Fibroblast of gingiva (primary cell): ENCODE measurements at places on chromosomes 13 and 19.

DNA sequence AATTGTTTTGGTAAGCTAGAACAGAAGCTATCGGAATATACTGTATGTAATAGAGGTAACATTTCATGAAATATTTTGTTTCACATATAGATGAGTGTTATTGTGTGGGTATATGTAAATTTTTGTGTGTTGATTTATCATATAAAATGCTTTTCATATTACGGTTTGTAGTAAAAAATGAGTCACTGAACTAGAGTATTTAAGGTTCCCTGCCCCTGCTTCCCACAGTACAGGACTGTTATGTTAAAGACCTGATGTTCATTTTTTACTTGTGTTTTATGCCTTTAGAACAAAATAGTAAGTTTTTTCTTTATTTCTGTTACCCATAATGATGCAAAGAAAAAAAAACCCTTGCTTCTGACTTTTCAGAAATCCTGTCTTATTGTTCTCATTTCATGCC, 243.4 kb downstream of the ENOX1 start:
- no peak for DNase-seq

DNA sequence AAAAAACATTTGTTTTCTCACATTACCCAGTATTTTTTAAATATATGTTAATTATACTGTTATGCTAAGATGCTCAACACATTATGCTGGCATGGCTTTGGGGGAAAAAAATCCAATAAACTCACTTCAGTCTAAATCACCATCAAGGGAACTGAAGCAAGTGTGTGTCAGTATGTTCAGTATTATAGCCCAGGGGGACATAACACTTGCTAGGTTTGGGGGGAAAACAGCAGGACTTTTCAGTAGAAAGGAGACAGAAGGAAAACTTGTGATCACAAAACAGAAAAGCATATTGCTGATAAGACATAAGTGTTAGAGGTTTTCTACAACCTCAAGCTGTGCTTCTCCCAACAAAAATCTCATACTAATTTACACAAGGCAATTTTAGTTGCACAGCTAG, 1759.9 kb upstream of the PCDH20 start:
- DNase-seq = no peak

GRCh38 chr19:7874076-7874896, at the start of gene PRR36:
Gene PRR36, minus strand, starts transcription at chr19:7874390. Its CDS starts 701 bp downstream, at chr19:7873689.
- DNase-seq = no peak

GRCh38 chr19:16283210-16284061, 41.2 kb upstream of the KLF2 start:
- peak; percentile 34 for DNase-seq

- DNase-seq = no peak
Measured at GRCh38 chr19:50046649-50047503, 21.1 kb downstream of the ZNF473 start.

- DNase-seq = no peak
Measured at GRCh38 chr13:42753697-42754096, 27.7 kb upstream of the FAM216B start.

GRCh38 chr13:30712536-30713532, 22.5 kb upstream of the ALOX5AP start:
- DNase-seq = no peak

DNA sequence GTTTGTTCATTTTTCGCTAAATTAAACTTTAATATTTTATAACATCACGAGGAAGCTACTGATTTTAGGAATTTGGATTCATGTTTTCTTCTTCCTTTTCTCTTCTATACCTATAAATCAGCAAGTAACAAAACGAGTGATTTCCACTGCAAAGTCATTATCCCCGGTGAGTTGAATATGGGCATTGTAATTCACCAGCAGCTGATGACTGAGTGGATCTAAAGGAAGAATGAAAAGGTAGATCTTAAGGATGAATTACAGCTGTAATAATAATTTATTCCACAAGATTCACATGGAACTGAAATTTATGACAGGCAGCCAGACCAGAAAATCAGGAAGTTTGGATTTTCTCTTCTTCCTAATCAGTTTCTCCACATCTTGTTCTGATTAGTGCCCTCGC, 111.4 kb downstream of the GPC6 start:
- no peak for DNase-seq

GRCh38 chr19:1366899-1367870, 16.5 kb upstream of the NDUFS7 start:
- DNase-seq = no peak

DNA sequence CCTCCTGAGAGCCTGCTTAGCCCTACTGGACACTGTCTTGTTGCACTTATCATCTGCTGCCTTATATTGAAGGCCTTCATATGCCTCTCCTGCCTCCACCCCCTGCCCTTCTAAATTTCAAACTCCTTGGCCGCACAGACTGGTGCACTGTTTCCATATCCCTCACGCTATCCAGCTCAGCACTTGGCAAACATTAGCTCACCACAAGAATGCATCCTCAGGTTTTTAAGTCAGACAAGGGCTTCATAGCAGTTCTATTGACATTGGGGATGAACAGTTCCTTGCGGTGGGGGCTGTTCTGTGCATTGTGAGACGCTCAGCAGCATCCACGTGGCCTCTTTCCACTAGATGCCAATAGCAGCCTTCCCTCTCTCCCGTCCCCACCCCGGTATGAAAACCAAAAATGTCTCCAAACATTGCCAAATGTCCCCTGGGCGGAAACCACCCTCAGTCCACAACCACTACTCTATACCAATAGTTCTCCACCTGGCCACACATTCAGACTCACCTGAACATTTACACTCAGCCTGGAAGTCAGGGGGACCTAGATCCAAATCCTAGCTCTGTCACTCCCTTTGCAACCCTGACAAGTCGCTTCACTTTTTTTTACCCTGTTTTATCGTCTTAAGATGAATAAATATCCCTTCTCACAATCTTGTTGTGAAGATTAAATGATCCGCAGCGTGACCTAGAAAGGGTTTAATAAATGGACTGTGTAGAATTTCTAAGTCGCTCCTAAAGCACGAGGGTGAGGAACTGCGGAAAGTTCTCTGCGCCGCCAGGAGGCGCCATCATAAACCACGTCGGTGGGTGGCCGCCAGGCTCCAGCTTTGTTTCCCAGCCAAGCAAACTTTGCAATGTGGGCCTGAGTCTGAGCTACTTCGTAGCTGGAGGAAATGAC, 3.6 kb upstream of the CEACAM3 start:
- DNase-seq = peak; percentile 39

DNA sequence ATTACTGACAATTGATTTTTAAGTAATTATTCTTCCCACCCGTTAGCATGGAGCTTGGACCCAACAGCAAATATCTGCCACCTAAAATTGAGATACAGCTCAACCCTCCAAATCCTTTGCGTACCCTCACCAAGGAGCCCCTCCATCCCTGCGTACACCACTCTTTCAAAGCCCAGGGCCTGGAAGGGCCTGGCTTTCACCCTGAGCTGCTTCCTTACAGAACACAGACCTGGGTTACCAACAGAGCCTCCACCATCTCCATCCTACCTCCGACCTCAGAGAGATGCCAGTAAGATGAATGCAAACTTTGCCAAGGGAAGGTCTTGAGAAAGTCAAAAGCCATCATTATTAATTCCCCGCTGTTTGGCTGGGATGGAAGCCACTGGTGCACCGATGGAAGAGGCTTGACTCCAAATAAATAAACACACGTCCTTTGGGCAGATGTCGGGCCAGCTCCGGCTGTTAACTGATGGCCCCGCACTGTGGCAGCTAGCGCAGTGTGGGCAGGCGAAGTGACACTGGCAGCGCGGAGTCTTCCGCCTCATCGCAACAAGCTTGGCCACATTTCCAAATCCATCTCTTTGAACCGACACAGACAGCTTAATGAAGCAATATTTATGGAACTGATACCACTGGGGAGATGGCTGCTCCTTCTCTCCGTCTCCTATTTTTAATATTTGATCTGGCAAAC, 150.2 kb upstream of the VSTM2B start:
- DNase-seq = no peak

- DNase-seq = no peak
Measured at GRCh38 chr13:32734511-32734910, 148.3 kb downstream of the PDS5B start.

GRCh38 chr19:1757468-1758230, 4.3 kb downstream of the ONECUT3 start:
- DNase-seq = no peak

- no peak for DNase-seq
Measured at GRCh38 chr19:30049846-30050667, 108.0 kb downstream of the URI1 start.

DNA sequence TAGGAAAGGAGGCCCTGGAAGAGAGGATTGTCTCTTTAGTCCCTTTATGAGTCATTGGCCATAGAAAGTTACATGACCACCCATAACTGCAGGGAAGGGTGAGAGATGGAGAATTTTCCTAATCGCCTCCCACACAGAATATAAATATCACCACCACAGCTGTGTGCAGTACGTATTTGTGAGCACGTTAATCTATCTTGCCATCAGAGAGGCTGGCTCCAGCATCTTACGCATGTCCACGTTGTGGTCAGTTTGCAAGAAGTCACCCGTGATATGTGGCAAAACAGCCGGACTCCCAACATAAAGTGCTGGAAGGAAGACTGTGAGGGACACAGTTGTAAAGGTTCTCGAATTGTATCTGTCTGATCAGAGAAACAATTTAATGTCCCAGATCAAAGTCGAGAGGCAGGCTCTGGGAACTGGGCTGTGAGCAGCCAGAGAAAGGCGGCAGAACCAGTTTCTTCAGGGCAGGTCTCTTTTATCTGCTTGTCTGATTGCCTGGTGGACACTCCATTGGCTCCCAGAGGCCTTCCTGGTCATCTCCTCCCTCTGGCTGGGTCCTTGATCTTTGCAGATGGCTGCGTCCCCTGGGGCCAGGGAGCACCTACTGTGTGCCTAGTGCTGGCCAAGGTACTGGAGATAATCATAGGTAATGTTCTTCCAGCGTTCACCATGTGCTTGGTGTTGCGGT, 74.9 kb downstream of the SIPA1L3 start:
- DNase-seq = no peak

- DNase-seq = no peak
Measured at GRCh38 chr19:44856421-44857083, 10.5 kb downstream of the NECTIN2 start.

GRCh38 chr19:53553865-53554791, 16.2 kb downstream of the ZNF331 start:
- peak; percentile 87 for DNase-seq

- DNase-seq = no peak
Measured at GRCh38 chr19:6745965-6746364, 6.5 kb downstream of the TRIP10 start.

DNA sequence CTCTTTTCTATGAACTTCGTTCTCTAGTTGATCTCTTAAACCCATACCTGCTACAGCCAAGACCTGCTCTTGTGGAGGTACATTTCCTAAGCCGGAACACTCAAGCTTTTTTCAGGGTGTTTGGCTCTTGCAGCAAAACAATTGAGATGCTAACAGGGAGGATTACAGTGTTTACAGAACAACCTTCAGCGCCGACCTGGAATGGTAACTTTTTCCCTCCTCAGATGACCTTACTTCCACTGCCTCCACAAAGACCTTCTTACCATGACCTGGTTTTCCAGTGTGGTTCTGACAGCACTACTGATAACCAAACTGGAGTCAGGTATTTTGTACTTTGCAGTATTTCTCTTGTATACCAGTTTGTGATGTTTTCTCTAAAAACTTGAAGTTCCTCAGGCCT, 506 bp downstream of the KCNRG start:
- DNase-seq = no peak

GRCh38 chr13:75417012-75417384, 65.0 kb downstream of the TBC1D4 start:
- DNase-seq = no peak

GRCh38 chr13:75220861-75221260, 261.1 kb downstream of the TBC1D4 start:
- no peak for DNase-seq

DNA sequence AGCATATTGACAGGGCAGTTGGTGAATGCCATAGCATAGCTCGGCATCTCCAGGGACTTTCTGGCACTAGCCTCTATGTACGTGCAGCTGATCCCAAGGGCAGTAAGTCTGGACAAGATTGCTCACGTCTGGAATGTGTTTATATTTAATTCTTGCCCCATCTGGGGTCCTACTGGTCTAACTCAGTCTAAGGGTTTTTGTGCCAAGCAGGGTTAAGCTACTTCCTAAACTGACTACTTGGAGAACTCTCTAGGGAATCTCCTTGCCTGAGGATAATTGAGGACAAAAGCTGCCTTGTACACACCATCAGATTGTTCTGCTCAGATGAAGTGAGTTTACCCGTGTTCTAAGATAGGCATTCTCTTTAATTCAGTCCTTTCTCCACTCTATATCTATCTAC, 358.1 kb downstream of the MYO16 start:
- peak; percentile 91 for DNase-seq

DNA sequence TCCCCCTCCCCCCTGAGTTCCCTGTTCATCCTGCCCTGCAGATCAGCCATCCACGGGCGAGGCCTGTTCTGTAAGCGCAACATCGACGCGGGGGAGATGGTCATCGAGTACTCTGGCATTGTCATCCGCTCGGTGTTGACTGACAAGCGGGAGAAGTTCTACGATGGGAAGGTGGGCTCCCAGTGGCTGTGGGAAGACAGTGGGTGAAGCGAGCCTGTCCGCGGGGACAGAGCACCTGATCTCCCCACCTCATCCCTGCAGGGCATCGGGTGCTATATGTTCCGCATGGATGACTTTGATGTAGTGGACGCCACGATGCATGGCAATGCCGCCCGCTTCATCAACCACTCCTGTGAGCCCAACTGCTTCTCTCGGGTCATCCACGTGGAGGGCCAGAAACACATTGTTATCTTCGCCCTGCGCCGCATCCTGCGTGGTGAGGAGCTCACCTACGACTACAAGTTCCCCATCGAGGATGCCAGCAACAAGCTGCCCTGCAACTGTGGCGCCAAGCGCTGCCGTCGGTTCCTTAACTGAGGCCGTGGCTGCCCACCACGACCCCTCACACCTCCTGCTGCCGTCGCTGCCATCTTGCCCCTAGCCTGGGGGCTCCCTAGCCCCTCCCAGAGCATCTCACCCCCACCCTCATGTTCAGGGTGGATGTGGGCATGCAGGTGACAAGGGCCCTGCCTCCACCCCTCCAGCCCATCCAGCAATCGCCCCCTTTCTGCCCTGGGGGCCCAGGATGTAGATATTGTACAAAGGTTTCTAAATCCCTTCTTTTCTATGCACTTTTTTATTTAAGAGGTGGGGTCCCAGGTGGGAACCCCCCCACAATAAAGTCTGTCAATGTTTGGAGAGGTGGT, 4.0 kb downstream of the IGFLR1 start:
- no peak for DNase-seq

DNA sequence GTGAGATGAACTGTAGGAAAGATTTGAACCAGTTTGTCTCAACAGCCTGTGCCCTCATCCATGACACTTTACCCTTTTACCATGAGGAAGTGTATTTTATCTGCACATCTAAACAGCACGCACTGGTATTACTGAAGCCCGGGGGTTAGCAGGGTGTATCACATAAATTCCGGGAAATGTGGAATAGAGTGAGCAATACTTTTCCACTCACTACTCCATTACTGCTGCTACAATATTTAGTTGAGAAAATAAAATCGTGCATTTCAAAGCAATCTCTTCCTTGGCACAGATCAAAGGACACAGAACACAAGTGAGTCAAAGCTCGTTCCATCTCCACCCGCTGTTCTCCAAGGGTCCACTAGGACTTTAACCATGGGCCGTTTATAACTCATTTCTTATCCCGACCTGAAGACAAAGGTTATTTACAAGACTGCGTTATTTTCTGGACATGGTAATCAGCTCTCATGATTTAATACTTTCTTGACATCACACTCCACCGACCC, 35.2 kb downstream of the STK24 start:
- DNase-seq = no peak

- no peak for DNase-seq
Measured at GRCh38 chr19:48795685-48796070, 15.2 kb downstream of the BCAT2 start.
